ENCODE measurements at places on chromosomes 5 and 9. TPM values are rescaled to one million over a fixed set of nuclear protein-coding genes. Genes with fewer than 3 reads are reported as not detected.
A peak's percentile ranks its signal among the peaks of the same experiment; 100 is the strongest.

The ADAMTS16 gene
- 1.3 TPM for total RNA-seq

- DNase-seq = peak; percentile 90
Measured at GRCh38 chr5:127206320-127207113, 84.1 kb upstream of the MEGF10 start.

DNA sequence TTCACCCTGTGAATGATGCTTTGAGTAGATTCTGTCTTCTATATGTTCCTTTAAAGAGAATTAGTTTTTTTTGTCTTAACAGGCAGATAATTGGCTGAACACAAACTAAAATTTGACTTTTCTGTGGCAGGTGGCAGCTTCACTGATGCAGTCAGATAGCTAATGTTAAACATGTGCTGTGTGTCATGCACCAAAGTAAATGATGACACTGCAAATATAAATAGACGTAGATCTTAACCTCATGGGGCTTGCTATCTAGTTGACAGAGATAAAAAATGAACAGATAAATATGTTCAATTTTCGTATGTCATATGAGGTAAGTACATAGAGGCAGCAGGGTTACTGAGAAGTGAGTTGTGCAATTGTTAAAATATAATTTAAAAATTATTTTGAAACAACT lies 82.7 kb downstream of the PARP8 start:
- DNase-seq = no peak

DNA sequence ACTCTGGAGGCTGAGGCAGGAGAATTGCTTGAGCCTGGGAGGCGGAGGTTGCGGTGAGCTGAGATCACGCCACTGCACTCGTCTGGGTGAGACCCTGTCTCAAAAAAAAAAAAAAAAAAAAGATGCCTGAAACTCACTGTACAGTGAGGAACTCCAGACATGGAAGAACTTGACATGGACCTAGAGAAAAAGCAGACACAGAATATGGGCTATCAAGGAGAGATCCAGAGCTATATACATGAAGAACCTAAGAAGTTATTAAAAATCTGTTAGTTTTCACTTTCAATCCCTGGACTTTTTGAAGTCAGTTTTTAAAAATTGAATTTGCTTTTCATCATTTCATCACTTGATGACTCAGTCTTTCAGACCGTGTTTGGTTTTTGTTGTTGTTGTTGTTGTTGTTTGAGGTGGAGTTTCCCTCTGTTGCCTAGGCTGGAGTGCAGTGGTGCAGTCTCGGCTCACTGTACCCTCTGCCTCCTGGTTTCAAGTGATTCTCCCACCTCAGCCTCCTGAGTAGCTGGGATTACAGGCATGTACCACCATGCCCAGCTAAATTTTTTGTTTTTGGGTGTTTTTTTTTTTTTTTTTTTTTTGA lies 20.3 kb downstream of the PAIP2 start:
- no peak for DNase-seq

GRCh38 chr5:87781976-87782375 lies 369.2 kb upstream of the CCNH start:
- DNase-seq = no peak

- peak; percentile 38 for DNase-seq
Measured at GRCh38 chr9:117734523-117735314, 30.5 kb downstream of the TLR4 start.

GRCh38 chr5:179776411-179776938 lies 17.3 kb upstream of the LTC4S start:
- no peak for DNase-seq
